ENCODE measurements at places on chromosomes 13 and 19.

GRCh38 chr13:39684531-39685137, 29.2 kb downstream of the COG6 start:
- no peak for DNase-seq

DNA sequence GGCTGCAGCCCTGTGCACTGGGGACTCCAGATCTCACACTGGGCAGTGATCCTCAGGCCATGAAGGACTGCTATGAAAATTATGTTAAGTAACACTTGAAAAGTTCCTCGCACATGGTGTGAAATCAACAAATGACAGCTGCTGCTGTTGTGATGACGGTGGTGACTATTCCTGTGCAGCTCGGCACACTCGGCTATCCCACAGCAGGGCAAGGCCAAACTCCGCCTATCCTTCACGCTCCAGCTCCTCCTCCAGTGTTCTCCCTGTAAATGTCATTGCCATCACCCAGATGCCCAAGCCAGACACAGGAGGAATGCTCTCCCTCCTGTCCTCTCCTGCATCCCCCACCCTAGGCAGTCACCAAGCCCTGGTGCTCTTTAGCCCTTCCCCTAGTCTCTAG, 31.3 kb downstream of the GRIK5 start:
- no peak for DNase-seq

DNA sequence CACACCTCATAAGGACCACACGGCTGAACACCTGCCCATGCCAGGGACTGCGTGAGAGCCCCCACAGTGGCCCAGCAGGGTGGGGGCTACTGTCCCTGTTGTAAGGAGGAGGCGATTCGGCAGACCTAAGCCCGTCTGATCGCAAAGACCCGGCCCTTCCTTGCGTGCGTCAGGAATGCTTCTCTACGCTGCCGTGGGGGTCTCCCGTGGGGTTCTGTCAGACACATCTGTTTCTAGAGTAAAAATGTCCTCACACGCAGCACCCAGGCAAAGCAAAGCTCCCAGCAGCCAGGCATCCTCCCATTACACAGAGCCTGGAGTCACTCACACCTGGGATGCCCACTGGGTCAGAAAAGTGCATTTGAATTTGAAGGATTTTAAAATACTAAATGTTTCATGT, 147.7 kb upstream of the SOX1 start:
- DNase-seq = no peak

DNA sequence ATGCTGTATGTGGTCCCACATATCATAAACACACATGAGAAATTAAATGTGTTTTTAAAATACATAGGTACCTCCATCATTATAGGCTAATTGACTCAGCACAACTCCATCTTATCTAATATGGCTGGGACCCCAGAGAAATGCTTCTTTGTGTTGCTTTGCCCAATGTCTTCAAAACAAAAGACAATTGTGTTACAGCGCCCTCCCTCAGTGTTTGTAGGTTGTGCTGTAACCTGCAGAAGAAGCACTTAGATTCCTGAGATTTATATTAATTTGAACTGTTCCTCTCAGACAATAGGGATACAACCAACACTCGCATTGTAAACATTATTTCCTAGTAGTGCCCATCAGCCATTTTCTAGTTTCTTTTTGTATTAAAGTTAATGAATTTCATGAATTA, 303.4 kb downstream of the MZT1 start:
- no peak for DNase-seq

DNA sequence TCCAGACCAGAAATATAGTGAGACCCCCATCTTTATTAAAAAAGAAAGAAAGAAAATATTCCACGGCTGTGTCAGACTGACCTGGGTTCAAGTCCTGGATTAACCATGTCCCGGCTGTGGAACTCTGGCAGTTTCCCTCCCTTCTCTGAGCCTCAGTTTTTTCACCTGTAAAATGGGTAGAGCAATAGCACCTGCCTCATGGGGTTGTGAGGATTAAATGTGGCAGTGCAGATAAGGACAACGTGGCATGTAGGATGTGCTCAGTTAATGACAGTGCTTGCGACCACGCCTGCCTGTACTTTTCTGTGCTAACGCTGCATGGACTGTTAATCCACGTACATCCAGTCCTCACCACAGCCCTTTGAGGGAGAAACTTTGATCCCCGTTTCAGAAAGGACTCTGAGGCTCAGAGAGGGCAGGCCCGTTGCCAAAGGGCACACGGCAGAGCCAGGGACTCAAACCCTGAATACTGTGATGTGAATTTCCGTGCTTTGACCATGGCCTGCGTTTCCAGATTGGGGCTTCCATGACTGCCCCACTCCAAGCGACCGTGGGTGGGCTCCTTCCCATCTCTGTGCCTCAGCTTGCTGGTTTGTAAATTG, 16.1 kb downstream of the SBK2 start:
- DNase-seq = no peak

DNA sequence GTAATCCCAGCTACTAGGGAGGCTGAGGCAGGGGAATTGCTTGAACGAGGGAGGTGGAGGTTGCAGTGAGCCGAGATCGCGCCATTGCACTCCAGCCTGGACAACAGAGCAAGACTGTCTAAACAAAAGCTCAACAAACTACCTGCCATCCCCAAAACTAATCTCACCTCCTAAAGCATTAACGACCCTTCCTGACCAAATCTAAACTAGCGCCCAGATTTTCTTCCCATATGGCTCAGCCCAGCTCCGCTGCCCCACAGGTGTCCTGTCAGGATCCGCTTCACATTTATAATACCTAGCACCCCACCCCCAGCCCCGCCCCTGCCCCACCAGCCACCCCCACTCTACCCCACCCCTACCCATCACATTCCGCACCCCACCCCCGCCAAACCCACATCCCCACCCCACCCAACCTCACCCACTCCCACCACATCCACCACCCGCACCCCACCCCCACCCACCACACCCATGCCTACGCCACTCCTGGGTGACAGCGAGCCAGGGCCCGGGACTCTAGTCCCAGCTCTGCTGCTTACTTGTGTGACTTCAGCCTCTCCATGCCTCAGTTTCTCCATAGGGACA, 599 bp downstream of the C19orf12 start:
- DNase-seq = peak; percentile 59

DNA sequence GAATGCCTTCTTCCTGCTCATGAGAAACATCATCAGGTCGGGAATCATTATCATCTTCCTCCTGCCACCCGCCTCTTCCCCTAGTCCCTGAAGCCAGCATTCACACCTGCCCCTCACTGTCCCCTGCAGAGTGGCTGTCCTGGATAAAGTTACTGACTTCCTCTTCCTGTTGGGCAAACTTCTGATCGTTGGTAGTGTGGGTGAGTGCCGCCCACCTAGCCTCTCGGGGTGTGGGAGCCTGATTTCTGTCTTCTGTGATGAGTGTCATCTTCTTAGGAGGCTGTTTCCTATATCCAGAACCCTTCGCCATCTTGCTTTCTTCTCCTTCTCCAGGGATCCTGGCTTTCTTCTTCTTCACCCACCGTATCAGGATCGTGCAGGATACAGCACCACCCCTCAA, 12.5 kb downstream of the SLC44A2 start:
- no peak for DNase-seq

- DNase-seq = no peak
Observed at GRCh38 chr13:113897161-113897560, 33.3 kb upstream of the GAS6 start.

GRCh38 chr19:38417544-38418506, 8.2 kb downstream of the RASGRP4 start:
- peak; percentile 51 for DNase-seq

- no peak for DNase-seq
Observed at GRCh38 chr19:33948651-33949335, 152.1 kb downstream of the KCTD15 start.

- DNase-seq = no peak
Observed at GRCh38 chr13:112446867-112447266, 70.7 kb downstream of the SPACA7 start.

GRCh38 chr13:33106656-33107360, 90.6 kb downstream of the KL start:
- DNase-seq = no peak

DNA sequence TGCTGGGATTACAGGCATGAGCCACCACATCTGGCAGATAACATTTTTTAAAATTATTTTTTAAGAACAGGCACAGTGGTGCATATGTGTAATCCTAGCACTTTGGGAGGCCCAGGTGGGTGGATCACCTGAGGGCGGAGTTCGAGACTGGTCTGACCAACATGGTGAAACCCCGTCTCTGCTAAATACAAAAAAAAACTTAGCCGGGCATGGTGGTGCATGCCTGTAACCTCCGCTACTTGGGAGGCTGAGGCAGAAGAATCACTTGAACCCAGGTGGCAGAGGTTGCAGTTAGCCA, 631 bp upstream of the PALM3 start:
- DNase-seq = no peak

DNA sequence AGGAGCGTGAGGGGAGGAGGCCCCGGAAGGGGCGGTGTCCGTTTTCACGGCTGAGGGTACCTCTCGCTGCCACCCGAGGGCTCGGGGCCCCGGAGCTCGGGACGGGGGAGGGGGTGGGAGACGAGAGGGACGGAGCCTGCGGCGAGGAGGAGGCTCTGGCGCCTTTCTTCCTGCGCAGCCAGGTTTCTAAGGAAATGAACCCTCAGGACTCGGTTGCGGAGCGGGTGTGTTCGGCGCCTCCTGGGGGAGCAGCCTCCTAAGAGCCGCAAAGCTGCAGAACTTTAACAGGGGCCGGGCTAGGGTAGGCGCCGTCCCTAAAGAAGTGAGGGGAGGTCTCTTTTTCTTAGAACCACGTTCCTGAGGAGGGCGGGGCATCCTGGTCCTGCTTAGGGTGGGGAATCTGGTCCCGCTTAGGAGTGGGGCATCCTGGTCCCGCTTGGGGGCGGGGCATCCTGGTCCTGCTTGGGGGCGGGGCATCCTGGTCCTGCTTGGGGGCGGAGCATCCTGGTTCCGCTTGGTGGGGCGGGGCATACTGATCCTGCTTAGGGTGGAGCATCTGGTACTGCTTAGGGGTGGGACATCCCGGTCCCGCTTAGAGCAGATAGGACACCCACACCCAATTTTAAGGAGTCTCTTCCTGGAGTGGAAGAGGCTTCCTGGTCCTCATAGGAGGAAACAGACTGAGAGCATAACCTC, 6.2 kb downstream of the SYT5 start:
- DNase-seq = no peak

DNA sequence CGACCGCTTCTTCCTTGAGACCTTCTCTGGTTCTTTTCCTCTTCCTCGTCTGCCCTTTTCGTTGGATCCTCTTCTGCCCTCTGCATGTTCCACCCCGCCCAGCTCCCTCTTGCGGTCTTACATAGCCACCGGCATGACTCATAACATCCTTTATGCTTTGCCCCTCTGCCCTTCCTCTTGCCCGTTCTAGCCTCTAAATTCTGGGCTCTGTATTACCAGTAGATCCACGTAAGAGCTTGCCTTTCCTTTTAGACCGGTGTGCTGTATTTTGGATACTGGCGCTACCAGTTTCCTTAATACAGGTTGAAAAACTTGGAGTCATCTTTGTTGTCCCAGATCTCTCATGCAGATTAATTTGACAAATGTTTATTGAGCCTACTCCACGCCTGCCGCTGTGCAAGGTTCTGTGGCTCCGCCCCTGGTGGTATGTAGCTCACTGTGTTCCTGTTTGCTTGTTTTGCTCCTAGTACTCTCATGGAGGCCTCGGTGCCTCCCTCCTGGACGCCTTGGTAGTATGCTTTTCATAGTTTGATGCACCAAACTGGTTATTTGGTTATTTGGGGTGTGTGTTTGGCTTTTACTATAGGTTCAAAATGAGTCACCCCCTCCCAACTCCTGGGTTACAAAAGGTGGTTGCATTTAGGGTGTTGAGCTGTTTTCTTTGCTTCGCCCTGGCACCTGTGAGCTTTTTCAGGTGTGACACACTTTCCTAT, 1.7 kb downstream of the GTF3A start:
- peak; percentile 72 for DNase-seq

DNA sequence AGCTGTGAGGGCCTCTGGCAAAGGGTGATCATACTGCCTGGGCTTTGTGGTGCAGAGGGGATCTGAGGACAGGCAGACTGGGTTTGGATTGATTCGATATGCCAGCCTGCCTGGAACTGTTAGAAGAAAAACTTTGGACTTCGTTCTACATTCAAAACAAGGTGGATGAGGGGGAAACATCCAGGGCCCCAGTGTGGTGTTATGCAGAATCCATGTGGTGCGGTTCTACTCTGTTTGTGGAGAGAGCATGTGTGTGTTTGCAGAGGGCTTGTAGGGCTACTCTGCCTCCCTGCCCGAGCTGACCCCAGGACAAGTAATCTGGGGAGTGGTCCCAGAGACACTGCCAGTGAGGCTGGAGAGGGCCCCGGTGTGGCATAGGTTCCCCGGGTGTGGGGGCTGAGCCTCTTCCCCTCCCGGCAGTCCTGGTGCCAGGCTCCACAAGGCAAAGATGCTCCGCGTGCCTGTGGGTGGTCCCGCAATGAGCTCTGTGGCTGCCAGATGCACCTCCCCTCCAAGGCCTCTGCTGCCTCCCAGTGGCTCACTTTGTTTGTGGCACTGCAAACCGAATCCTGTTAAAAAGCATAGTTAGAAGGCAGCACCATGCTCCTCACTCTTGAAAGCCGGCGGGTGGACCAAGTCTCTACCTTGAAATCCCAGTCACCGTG, 22.3 kb upstream of the TFDP1 start:
- DNase-seq = no peak

DNA sequence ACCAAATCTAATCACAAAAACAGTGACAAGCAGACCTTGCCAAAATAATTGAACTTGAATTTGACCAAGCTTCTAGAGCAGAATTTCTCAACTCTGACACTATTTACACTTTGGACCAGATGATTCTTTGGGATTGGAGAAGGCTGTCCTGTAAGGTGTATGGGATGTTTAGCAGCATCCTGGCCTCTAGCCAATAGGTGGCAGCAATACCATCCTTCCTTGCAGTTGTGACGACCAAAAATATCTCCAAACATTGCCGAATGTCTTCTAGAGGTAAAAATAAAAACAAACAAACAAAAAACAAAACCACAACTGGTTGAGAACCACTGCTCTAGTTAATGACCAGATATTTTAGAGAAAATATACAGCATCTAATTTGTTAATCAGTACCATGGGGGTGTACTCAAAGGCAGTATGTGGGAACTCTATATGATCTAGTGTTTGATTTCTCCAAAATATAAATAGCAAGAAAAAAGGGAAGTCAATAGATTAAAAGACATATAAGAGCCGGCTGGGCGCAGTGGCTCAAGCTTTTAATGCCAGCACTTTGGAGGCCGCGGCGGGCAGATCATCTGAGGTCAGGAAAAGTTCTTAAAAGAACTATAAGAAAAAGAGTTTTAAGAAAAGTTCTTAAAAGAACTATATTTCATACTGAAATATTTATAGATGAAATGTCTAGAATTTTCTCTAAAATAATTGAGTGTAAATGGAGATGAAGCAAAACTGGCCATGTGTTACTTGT, 60.9 kb upstream of the ZNF527 start:
- DNase-seq = peak; percentile 0

DNA sequence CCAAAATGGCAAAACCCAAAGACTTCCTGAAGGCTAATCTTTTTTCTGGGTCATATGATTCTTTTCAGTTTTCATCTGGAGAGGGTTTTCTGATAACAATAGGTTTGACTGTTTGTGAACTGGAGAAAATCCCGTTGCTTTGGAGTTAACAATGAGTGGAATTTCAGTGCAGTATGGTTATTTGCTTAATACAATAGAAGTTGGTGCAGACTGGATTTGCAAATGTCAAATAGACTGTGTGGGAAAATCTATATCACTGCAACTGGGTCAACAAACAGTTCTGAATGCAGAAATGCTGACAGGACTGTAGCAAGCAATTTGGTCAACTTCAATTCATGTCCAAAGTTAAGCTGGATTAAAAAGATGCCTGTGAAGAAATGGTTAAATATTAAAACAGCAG, 267.5 kb upstream of the ARGLU1 start:
- DNase-seq = no peak

GRCh38 chr19:32809254-32809653, 60.3 kb downstream of the SLC7A9 start:
- DNase-seq = no peak

All from stimulated activated naive CD4-positive, alpha-beta T cell treated with Interleukin-2 at 50 U/mL for 16 hours (primary cell).